ENCODE measurements at places on chromosomes 1 and 21.

GRCh38 chr1:37685722-37686121, 6.6 kb upstream of the CDCA8 start:
- no peak for DNase-seq

DNA sequence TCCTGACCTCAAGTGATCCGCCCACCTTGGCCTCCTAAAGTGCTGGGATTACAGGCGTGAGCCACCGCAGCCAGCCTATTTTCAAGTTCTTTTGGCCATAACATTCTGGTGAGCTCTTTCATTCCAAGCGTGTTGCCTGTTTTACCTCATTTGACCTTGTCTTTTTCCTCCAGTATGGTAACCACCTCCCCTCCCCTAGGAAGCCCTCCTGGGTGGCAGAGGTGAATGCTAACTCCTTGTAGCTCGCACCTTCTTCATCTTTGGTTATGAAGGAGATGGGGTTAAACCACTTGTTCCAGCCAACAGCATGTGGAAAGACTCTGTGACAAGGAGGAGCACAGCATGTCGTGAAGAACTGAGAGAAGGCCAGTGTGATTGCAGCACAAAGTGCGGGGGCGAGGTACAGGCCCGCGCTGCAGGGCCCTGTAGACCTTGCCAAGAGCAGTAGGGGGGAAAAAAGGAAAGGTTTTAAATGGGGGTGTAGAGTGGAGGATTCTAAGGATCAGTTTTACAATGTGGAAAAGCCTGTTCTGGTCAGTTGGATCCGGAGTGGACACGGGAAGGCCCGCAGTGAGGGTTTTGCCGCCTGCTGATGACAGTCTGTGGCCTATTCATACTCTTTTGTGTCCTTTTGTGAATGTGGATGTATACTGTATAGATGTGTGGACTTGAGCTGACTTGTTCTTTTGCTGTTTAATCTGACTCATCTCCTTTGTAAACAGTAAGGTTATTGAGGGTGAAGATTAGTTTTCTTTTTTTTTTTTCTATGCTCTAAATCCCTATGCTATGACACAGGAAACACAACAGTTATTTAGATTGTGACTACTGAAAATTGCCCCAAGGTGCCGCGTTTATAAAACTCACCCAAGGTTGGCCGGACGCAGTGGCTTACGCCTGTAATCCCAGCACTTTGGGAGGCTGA, 7.5 kb upstream of the ZNF436 start:
- DNase-seq = no peak

DNA sequence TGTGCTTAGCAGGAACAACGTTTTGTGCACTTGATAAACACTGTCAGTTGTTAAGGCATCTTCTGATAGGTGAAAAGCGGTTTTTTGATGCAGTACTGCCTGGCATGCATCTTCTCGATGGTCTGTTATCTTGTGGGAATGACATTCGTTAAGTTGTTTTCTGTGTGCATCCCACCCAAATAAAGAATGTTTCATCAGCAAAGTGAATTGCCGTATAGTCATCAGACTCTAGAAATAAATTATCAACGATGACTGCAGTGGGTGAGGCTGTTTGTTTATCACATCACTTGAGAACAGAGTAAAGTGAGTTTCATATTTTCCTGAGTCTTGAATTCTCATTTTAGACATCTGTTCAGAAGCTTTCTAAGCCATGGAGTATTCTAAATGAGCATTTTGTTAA, 34.1 kb downstream of the NFIA start:
- DNase-seq = no peak

DNA sequence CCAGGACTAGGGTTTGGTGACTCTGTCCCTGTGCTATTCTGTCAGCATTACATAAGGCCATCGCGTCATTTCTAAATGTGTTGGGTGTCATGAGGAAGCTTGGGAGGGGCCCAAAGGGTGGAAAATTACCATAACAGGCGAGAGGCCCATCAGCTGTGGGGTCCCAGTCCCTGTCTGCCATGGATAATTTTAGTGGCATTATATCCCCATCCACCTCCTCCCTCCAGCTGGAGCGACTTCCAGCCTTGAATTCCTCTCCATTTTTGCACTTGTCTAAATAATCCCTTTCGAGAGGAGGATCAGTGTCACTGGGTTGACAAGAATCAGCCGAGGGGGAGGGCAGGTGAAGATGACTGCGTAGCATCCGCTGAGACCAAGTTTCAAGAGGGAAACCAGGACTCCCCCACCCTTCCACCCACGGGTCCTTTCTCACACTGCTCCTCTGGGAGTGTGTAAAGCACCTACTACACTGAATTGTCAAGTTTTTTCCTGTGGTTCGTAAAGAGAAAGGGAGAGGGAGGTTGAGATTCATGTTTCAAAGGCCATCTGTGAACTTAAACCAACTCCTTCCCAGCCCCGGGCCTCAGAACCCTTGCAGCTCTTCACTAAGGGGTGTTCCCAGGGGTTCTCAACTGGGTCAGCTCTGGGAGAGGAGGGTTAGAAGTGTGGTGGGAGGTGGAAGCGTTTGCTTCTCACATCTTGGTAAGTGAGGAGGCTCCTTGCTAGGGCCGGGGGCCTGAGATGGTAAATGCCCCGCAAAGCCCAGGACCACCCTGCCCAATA, 29.2 kb downstream of the VASH2 start:
- no peak for DNase-seq

- no peak for DNase-seq
These were observed 15.4 kb downstream of the AMPD2 start for GRCh38 chr1:109634771-109635750.

DNA sequence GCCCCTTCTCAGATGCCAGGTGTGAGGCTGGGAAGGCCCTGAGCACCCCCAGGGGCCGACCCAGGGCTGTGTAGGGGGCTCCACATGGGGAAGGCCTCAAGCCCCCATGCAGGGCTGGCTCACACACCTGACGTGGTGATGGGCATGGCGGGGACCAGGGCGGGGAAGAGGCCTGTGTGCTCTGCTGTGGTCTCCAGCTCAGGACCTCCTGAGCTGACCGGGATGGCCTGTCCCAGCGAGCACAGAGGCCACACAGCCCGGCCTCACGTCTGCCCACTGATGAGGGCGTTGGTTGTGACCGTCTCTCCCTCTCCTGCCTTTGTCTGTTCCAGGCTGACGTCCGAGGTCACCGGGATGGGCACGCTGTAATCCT, 40.2 kb upstream of the COL6A1 start:
- no peak for DNase-seq

GRCh38 chr1:39632682-39633417, 6.6 kb downstream of the HEYL start:
- DNase-seq = no peak

DNA sequence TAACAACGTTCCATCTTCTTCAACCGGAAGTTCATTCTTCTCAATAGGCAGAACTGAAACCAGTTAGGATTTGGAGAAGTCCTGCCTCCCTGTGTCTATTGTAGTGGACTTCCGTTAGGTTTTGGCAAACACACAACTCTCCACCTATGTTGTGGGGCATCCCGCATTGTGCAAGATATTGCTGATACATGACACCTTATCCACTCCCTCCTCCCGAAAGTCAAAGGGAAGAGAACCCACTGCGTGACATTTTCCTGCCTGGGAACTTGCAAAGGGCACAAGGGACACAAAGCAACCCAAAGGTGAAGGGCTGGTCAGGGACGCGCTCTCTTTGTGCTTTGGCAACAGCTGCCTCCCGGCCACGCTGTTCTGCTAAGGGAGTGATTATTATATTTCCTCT, 164.8 kb downstream of the TPR start:
- DNase-seq = no peak

- DNase-seq = no peak
These were observed 39.9 kb downstream of the CRYAA start for GRCh38 chr21:43208561-43209332.

- no peak for DNase-seq
These were observed 10.0 kb upstream of the GJB5 start for GRCh38 chr1:34744851-34745250.

DNA sequence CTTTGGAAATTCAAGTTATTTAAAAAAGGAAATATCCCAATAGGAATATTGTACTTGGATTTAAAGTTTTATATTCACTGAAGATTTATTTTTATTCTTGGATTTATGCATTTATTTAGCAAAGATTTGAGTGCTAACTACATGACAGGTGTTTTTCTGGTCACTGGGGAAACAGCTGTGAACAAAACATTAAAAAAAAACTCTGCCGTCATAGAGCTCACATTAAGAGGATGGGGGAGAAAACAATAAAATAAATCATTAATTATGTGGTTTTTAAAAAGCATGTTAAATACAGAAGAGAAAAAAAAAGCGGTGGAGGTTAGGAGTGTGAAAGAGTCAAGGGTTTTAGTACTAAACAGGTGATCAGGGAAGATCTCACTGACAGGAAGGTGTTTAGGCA, 149.9 kb downstream of the GALNT2 start:
- DNase-seq = no peak

DNA sequence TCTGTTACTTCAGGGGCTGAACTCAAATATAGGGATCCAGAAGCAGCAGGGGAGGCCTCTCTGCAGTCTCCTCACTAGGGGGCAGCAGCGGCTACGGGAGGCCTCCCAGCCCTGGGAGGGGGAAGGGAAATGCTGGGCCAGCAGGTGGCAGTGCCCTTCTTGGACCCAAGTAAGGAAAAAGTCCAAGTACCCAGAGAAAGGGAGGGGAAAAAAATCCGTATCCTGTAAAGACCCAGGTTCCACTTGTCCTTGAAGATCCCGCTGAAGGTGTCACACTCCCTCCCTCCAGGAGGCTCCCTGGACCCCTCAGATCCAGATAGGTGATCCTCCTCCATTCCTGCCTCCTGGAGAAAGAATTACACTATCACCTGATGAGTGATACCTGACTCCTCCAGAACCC, 14.1 kb upstream of the NUAK2 start:
- DNase-seq = peak; percentile 44

- no peak for DNase-seq
These were observed 91.8 kb downstream of the ADCY10 start for GRCh38 chr1:167821969-167822685.
